H1 (cell line): ENCODE measurements at places on chromosomes 11 and 22. TPM values are rescaled to one million over a fixed set of nuclear protein-coding genes. Genes with fewer than 3 reads are reported as not detected.

DNA sequence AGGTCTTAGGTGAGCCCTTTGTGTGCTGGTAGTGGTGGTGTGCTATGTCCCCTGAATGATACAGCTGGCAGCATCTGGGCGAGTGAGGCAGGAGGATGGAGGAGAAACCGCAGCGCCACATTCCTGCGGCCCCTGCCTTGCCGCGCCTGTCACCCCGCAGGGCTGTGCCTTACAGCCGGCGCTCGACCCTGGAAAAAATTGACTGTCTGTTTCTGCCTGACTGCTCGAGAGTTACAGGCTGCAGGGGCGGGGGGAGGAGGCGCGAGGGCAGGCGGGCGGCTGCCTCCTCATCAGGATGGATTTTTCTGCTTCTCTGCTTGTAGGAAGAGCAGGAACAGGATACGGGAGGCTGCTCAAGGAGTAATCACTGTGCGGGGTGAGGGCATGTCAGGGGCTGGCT lies 443.4 kb downstream of the MIAT start:
- DNase-seq, result peak; percentile 61
- peaks cover 5% of the 10 kb centered on the region for H3K27me3 ChIP-seq
- peaks cover 16% of the 10 kb centered on the region for H3K4me1 ChIP-seq
- H3K36me3 ChIP-seq, result no peaks in the 10 kb centered on the region
- no peak overlapping the region for H3K4me3 ChIP-seq

- H3K4me3 ChIP-seq, result no peak overlapping the region
- no peaks in the 10 kb centered on the region for H3K4me1 ChIP-seq
- no peak for DNase-seq
- H3K27me3 ChIP-seq, result no peaks in the 10 kb centered on the region
- H3K27ac ChIP-seq, result no peak overlapping the region
Observed at GRCh38 chr11:58999291-58999680, 60.0 kb downstream of the GLYATL1 start.

GLB1L2 gene
- 7.9 and 8.0 TPM in 2 replicates for total RNA-seq

RFPL1 gene
- not detected in 2 replicates for total RNA-seq

YAP1 gene
- total RNA-seq, result 108 and 111 TPM in 2 replicates
